Neuronal stem cell (in vitro differentiated cells): ENCODE measurements at places on chromosomes 13 and 19.

- DNase-seq = no peak
Observed at GRCh38 chr19:36060430-36060829, 5.7 kb downstream of the WDR62 start.

- no peak for DNase-seq
Observed at GRCh38 chr13:104592127-104592526, 1525.9 kb upstream of the SLC10A2 start.

- DNase-seq = no peak
Observed at GRCh38 chr13:77893066-77893465, 25.6 kb downstream of the EDNRB start.

GRCh38 chr19:46935066-46935663 is 74.4 kb downstream of the ARHGAP35 start:
- no peak for DNase-seq

- no peak for DNase-seq
Observed at GRCh38 chr13:111640476-111640875, 320.0 kb downstream of the TEX29 start.
